ENCODE measurements at places on chromosomes 1 and 21.

- no peak for DNase-seq
These were observed 363.5 kb upstream of the USP24 start for GRCh38 chr1:55578646-55579045.

- no peak for DNase-seq
These were observed 956 bp downstream of the CPLANE2 start for GRCh38 chr1:16235944-16236510.

DNA sequence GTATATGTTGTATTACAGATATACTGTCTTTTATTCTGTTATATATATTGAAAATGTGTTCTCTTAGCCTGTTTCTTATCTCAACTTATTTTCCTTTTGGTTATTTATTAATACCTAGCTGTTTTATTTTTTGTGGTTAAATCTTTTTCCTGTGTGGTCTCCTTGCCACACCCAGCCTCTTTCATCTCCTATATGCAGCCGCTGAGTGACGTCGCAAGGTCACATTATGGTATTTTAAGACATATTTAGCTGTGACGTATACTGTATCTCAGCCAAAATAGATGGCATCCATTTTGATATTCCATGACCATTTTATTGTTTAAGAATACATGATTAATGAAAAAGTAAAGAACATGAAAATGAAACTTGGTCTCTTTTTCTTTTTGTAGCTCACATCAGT is 29.1 kb downstream of the CENPF start:
- no peak for DNase-seq

DNA sequence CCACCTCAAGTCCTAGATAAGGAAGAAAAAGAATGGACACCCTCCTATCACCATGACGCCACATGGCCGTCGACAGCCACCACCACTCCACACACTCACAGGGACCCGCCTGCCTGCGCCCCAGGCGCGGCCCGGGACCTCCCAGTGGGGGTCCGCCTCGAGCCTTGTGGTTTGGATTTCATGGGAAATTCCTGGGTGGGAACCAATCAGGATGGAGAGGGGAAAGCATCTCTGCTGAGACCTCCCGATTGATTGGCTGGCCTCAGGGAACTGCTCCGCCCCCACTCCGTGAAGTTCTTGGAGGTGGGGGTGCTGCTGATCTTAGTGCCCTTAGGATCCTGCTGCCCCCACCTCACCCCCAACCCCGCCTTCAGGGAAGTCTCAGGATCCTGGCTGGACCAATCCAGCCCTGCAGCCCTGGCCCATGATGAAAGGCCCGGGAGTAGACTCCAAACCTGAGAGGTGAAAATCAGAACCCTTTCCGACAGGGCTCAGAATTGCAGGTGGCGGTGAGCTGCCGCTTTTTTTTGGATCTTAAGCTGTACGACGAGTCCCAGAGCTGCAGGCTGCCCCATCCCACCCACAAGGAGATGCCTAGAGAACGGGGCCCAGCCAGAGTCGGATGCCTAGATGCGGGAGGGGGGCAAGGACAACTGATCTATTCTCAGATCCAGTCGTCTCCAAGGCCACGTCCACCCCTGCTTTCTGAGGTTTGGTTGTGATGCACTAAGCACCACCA is 29.0 kb upstream of the TMEM51 start:
- no peak for DNase-seq

DNA sequence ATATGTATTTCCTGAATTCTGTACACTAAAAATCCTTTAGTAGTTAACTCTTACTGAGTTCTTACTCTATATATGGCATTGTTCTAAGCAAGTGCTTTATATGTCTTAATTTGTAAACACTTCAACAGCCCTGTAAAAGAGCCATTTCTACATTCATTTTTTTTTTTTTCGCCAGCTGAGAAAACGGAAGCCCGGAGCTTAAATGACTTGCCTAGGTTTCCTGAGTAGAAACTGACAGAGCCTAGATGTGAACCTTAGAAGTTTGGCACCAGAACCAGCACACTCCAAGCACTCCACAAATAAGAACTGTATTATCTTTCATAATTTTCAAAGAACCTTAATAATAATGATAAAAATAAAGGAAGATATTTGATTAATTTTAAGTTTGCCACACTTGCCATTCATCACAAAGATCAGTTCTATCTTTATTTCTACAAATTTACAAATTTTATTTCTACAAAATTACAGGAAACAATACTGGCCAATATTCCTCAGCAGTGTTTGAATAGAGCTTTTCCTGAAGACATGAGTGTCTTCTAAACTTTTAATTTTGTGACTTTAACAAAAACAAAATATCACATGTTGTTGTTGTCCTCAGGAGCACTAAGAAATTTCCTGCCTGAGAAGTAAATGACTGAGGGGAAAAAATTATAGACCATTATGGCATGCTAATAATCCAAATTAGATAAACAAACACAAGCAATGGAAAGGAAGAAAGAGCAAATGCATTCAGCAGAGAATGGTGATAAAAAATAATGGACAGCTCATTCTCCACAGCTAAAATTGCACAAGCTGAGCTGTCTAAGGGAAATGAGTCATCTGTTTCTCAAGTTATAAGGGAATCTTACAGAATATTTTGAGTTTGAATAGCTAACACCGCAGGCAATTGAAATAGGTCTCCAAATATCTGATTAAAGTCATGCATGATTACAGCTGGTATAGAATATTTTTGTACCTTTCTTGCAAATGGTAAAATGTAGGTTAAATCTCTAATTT is 71.2 kb downstream of the DPYD start:
- no peak for DNase-seq

- DNase-seq, result no peak
These were observed 100.8 kb downstream of the KCNK1 start for GRCh38 chr1:233714631-233715217.

- no peak for DNase-seq
These were observed 9.3 kb downstream of the FMO1 start for GRCh38 chr1:171257607-171258076.

- DNase-seq, result no peak
These were observed 3.5 kb upstream of the UTS2 start for GRCh38 chr1:7856345-7856744.

DNA sequence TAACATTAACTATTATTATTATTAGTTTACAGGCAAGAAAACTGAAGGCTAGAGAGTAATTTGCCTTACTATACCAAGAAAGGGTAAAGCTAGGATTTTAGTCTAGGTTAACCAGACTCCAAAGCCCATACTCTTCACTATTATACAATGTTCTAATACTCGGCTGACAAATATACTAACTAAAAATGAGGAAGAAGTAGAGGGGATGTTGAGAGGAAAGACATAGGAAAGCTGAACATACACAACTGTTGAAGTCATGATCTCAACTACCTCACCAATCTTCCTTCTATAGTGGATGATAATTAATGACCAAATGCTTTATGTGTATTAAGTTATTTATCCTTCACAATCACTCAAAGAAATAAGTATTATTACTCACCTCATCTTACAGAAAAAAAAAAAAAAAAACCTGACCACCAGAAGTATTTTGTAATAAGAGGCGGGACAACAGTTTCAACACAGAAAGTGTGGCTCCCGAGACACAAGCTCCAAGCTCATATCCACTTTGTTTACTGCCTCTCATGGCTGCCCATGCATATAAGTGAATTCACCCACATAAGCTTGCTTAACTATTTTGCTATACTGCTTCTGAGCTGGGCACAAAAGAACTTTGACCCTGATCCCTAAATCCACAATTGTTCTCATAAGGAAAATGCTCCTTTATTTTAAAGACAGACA is 78.0 kb downstream of the USP1 start:
- no peak for DNase-seq

All from hypothalamus (tissue), 51 donors.